ENCODE measurements at places on chromosomes 5 and 9.

- peak; percentile 24 for DNase-seq
These were observed 8.7 kb upstream of the SH3PXD2B start for GRCh38 chr5:172463031-172463430.

DNA sequence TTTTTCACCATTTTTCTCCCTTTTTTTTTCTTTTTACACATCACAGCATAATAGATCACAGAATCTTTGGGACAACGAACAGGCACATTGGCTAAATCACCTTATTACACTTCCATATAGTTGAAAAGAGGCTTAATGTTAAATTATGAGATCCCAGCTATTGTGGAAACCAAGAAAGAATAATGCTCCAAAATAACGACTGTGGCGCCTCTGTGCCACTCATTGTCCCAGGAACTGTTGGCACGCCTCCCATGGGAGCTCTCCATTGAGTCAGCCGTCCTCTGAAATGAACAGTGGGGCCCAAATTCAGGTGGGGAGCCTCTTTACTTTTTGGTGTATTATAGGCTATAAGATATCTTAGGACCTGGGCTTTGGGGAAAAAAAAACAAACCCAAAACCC lies 82.2 kb upstream of the NFIB start:
- DNase-seq: no peak

- peak; percentile 96 for DNase-seq
These were observed 10.9 kb downstream of the AQP3 start for GRCh38 chr9:33436445-33436844.

- no peak for DNase-seq
These were observed 331.2 kb downstream of the NR2F1-AS1 start for GRCh38 chr5:93249651-93250289.

DNA sequence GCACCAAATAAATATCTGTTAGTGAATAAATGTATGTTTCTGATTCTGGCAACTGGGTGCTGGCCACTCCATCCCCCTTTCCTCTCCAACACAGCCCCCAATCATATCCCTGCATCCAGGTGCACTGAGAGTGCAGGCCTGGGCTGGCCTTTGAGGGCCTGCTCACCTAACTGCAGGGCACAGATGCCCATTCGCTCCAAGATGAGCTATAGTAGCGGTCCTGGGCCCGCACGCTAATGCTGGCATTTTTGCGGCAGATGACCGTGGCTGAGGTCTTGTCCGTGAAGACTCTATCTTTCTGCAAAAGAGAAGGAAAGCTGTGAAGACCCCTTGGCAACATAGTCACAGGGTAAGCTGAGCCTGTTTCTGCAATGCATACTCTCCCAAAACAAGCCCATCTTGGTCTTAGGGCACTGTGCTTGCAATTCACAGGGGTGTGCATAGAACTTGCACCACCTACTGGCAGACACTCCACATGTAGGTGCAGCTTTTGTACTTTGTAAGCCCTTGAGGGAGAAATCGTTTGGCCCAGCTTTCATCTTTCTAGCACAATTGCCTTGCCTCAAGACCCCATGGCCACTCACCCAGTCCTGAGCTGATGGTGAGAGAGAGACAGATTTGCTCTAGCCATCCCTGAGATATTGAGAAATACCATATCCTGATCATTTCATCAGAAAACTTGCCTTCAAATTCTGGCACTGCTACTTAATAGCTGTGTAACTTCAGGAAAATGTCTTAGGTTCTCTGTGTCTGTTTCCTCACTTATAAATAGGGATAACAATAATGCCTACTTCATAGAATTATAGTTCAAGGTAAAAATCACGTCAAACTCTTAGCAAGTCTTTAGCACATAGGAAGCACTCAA lies 13.5 kb downstream of the IL12B start:
- peak; percentile 78 for DNase-seq

All from islet precursor cell (in vitro differentiated cells).